ENCODE measurements at places on chromosomes 7 and 10. TPM values are rescaled to one million over a fixed set of nuclear protein-coding genes. Genes with fewer than 3 reads are reported as not detected.

ADAM22 gene
- 8.1 TPM for total RNA-seq

PON3 gene
- 4.3 TPM for total RNA-seq

CXCL12 gene
- 156 TPM for total RNA-seq

CNPY4 gene
- total RNA-seq, result 13.0 TPM

RASA4B gene
- total RNA-seq, result 9.5 TPM

All from subcutaneous adipose tissue (tissue), 4 donors.